NCI-H1105 (cell line): ENCODE measurements at places on chromosomes 16 and 17.

- DNase-seq, result no peak
Measured at GRCh38 chr17:72430611-72431432, 310.0 kb downstream of the SOX9 start.

DNA sequence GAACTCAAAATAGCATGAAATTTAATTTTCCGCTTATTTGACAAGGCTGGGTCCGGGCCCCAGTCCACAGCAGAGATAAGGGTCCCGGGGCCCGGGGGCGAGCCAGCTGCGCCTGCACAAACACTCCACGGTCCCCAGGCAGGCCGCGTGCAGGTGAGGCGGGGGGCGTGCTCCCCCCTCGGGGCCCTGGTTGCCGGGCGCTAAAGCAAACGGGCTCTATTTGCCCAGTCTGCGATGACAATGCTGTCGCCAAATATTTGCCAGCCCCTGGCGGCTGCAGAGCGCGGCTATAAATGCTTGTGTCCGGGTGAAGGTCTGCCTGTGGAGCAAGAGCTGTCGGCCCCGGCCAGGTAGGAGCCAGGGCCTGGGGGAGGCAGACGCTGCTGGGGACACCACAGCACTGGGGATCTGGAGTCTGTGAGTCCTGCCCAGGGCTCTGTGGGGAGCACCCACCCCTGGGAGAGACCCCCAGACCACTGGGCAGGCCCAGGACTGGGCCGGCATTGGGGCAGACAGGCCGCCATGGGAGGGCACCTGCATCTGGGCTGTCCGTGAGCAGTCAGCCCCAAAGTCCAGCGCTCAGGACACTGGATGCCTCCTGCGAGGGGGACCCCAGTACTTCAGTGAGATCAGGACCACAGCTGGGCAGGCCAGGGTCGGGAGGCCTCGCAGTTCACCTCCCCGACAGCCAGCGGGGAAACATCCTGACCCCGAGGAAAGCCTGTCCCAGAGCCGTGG, at the start of gene PERCC1:
PERCC1 (plus strand) TSS at position 320 of the 738 bp plus-strand sequence. CDS start 1,516 bp downstream, outside the sequence.
- DNase-seq, result no peak

GRCh38 chr17:42179335-42179734, 1.6 kb downstream of the KCNH4 start:
- no peak for DNase-seq

GRCh38 chr16:85497622-85498314, 115.4 kb upstream of the GSE1 start:
- DNase-seq, result no peak

DNA sequence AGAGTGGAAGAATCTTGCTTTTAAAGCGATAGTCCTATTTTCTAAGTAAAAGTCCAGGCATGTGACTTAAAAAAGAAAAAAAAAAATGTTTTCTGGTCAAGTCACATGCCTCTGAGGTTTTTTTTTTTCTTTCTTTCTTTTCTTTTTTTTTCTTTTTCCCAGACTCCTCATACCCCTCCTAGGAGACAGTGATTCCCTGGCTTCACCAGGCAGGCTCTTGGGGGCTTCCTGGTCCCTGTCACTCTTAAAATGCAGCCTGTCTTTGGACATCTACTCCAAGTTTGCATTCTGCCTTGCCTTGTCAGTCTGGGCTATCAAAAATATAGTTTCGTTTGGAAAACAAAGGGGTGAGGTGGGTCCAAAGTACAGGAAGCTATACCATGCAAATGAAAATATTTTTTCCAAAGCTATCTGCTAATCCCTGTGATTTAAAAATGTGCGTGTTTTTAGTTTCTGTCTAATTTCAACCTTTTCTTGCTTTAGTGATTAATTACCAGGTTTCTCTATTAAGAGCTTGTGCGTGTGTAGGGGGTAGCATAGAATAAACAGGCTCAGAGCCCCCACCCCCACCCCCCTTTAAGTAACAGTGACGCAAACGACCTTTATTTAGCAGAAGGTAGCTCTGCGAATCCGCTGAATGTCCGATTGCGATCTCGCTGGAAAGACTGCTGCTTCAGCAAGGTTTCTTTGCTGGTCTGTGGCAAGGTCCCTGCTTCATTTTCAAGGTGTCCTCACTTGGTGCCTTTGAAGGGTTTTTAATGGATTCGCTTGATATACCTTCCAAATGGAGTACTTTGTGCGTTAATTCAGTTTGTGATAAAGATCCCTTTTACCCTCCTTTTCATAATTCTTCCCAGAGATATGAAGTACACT, 510.2 kb downstream of the WWOX start:
- DNase-seq, result no peak

- no peak for DNase-seq
Measured at GRCh38 chr17:29555840-29556239, 11.0 kb downstream of the ABHD15 start.

DNA sequence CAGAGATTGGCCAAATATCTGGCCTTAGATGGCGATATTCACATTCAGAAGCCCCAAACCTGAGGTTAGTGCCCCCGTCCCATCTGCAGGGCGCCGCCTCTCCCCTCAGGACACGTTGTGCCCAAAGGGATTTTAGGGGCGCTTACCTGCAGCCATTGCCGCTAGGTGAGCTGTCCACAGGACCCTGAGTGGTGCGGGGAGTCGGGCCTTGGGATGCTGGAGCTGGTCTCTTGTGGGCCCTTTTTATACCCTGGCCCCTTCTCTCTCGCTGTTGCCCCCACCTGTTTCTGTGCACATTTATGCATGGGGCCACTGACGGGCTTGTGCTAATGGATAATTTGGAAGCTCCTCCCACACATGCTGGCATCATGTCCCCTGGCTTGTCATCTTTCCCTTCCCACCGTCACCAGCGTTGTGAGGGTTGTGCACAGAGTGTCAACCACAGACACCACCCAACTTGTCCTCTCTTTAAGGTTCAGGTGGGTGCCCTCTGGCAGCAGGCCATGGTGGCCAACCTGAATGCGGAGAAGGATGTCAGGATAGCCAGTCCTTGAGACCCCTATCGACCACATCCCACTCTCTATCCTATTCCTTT, at the start of gene CSHL1:
CSHL1 (minus strand) TSS at position 218 of the 595 bp plus-strand sequence; CDS start at position 156, 62 bp downstream.
- no peak for DNase-seq

GRCh38 chr16:78310990-78311561, 211.6 kb downstream of the WWOX start:
- no peak for DNase-seq

DNA sequence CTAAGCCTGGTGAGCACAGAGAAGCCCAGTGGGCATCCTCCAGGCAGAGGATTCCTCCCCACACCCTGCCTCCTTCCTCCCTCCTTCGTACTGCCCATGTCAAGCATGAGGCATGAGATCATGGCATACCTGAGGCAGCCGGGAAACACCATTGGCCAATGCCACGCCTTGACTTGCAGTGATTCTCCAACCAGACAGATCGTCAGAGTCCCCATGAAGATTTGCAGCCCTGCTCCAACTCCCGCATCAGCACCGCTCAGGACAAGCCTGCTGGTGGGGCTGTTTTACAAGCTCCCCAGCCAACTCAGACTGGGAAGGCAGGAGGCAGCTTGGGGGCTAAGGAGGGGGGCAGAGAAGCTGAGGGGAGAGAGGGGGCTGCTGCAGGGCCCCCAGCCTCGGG, 2.9 kb upstream of the KRT16 start:
- DNase-seq, result no peak

DNA sequence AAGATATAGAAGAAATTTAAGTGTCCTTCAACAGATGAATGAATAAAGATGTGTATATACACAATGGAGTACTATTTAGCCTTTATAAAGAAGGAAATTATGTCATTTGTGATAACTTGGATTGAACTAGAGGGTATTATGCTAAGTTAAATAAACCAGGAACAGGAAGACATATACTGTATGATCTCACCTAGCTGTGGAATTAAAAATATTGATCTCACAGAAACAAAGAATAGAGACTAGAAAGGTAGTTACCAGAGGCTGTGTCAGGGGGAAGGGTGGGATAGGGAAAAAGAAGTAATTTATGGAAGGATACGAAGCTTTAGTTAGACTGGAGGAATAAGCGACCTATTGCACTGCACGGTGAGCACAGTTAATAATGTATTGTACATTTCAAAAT, 5.4 kb upstream of the ZNF267 start:
- no peak for DNase-seq

- DNase-seq, result no peak
Measured at GRCh38 chr17:53475002-53475401, 347.7 kb upstream of the KIF2B start.

DNA sequence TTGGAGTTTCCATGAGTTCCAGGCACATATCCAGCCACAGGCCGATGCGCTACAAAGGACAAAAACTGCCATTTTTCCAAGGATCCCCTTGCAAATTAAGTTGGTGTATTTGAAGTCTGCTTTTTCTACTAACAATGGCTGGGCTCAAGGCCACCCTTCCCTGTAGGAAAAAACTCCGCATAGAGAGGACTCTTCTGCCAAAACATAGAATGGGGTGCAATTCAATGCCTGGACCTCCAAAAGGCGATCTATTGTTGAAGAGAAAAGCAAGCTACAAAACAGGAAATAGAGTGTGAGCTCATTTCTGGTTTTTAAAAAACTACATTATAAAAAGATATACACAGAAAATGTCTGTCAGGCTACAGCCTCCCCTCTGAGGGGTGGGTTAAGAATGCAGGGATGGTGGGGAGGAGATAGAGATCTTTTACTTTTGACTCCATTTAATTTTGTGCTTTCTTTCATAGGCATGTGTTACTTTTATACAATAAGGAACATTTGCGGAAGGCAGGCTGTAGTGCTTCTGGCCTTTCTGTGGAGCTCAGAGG, 22.9 kb upstream of the PRSS54 start:
- DNase-seq, result no peak

DNA sequence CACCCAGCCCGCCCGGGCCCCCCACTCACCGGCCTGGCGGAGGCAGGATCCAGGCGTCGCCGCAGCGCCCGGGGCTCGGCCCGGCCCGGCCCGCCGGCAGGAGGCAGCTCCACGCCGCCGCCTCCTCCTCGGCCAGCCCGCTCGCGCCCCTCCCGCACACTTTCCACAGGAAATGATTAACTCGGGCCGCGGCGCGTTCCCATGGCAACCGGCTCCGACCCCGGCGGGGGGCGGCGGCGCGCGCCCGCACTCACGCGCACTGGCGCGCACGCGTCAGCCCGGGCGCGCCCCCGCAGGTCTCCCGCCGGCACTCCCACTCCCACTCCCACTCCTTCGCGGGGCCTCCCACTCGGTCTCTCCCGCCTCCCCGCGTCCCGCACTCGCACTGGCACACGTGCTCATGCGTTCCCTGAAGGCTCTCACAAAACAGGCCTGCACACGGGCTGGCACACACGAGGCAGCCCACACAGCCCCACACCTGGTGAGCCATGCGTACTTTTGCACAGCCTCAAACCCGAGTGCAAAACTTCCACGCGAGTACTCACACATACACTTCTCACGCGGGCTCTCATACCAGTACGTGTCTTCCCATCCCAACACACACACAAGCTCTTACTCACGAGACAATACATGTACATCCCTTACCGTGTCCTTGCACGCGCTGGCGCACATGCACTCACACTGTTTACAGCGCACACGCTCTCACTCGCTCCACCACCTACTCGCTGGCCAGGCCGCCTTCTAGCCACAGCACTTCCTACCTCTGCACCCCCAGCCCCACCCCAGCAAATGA, at the start of gene KIFC3:
KIFC3 (minus strand) TSS at position 151 of the 793 bp plus-strand sequence. CDS start 4,248 bp downstream, outside the sequence.
- peak; percentile 45 for DNase-seq

GRCh38 chr16:79986352-79986751, 385.8 kb upstream of the MAF start:
- no peak for DNase-seq

- DNase-seq, result no peak
Measured at GRCh38 chr17:81582749-81583148, 30.6 kb upstream of the FAAP100 start.

- no peak for DNase-seq
Measured at GRCh38 chr16:2825049-2825742, 4.9 kb upstream of the ZG16B start.
